ENCODE measurements at places on chromosomes 3 and 15.
A peak's percentile ranks its signal among the peaks of the same experiment; 100 is the strongest.

DNA sequence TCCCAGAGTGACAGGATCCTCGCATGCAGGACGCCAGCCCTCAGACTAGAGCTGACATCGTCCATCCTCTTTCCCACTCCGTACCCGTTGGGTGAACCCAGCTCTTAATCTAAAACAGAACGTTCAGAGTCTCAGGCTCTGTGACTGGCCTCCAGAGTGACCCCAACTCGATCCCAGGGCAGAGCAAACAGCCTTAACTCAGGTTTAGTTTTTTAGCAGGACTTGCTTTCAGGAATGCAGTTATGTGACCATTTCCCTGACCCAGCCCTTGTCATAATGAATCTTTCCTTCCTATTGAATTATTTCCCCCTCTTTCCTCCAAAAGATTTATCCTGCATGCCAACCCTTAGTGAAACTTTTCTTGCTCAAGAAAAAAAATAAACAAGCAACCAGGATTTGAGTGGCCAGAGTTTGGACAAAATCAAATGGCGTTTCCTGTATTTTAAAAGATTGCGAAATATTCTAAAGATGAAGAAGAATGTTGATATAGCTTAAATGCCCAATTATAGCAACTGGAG, 47.8 kb upstream of the RARB start:
- no peaks in the 10 kb centered on the region for H3K27me3 ChIP-seq
- no peaks in the 10 kb centered on the region for H3K36me3 ChIP-seq
- no peaks in the 10 kb centered on the region for H3K4me1 ChIP-seq

GRCh38 chr15:70582143-70582945, 181.0 kb downstream of the UACA start:
- no peaks in the 10 kb centered on the region for H3K36me3 ChIP-seq
- H3K4me1 ChIP-seq, result no peaks in the 10 kb centered on the region
- DNase-seq, result no peak
- H3K4me3 ChIP-seq, result no peak overlapping the region
- H3K27ac ChIP-seq, result no peak overlapping the region

DNA sequence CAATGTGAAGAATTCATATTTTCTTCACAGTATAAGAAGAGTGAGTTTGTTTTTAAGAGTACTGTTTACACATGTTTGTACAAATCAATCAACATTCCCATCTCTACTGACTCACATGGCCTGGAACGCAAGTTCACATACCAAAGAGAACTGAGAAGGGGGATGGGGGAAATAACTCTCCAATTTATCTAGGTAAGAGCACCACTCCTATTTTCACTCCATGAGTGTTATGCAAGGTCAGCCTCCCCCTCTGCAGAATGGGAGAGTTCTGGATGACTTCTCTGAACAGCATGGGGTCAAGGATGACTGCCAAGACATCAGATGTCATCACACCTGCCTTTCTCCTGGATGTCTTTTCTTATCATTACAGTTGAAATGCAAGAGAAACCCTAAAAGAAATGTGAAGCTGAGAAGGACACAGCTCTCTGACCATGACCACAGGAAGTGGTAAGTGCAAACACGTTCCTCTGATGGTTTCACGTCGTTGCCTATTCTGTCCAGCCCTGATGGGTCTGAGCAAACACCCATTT, 95.2 kb downstream of the SEMA6D start:
- H3K27me3 ChIP-seq, result no peaks in the 10 kb centered on the region
- DNase-seq, result no peak
- no peak overlapping the region for H3K27ac ChIP-seq
- no peak overlapping the region for H3K4me3 ChIP-seq
- no peaks in the 10 kb centered on the region for H3K36me3 ChIP-seq

DNA sequence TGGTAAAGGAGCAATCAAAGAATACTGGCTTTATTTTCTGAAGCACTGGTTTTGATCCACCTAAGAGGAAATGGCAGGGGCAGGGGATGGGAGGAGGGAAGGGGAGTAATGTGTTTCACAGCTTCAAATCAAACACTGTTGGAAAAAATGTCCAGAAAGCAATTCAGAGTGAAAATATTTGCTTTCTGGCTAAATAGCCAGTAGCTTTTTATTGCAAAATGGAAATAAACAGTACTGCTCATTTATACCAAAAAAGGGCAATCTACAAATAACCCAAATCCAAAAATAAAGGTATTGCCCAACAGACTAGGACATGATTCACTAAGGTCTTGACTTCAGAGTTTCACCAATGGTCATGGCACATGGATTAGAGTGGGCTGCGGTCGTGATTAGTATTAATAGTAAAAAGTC, 279.3 kb upstream of the THBS1 start:
- peak overlapping the region; percentile 52 for H3K27ac ChIP-seq
- no peak overlapping the region for H3K4me3 ChIP-seq
- no peaks in the 10 kb centered on the region for H3K4me1 ChIP-seq
- H3K36me3 ChIP-seq, result no peaks in the 10 kb centered on the region
- DNase-seq, result no peak
- H3K27me3 ChIP-seq, result no peaks in the 10 kb centered on the region

GRCh38 chr3:30350011-30350410, 256.4 kb upstream of the TGFBR2 start:
- H3K4me3 ChIP-seq, result no peak overlapping the region
- H3K27ac ChIP-seq, result no peak overlapping the region
- peaks cover 40% of the 10 kb centered on the region for H3K4me1 ChIP-seq
- no peaks in the 10 kb centered on the region for H3K36me3 ChIP-seq
- DNase-seq, result no peak

DNA sequence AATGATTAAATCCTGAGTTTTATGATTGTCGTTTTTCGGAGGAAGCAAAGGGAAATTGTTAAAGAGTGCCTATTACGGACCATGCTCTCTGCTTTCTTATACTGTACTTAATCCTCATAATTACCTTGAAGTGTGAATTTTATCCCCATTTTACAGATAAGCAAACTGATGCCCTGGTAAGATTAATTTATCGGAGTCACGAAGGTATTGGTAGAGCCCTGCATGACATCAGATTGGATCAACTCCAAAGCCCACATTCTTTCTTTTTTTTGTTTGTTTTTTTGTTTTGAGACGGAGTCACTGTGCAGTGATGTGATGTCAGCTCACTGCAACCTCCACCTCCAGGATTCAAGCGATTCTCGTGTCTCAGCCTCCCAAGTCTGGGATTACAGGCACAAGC, 1.6 kb upstream of the GNB4 start:
- H3K27ac ChIP-seq, result peak overlapping the region; percentile 99
- H3K27me3 ChIP-seq, result no peaks in the 10 kb centered on the region
- H3K4me3 ChIP-seq, result no peak overlapping the region
- no peaks in the 10 kb centered on the region for H3K4me1 ChIP-seq
- no peak for DNase-seq

- no peak overlapping the region for H3K4me3 ChIP-seq
- H3K27me3 ChIP-seq, result no peaks in the 10 kb centered on the region
- H3K27ac ChIP-seq, result no peak overlapping the region
- H3K36me3 ChIP-seq, result no peaks in the 10 kb centered on the region
- no peak for DNase-seq
- no peaks in the 10 kb centered on the region for H3K4me1 ChIP-seq
Measured at GRCh38 chr3:87004883-87005282, 13.9 kb upstream of the VGLL3 start.

DNA sequence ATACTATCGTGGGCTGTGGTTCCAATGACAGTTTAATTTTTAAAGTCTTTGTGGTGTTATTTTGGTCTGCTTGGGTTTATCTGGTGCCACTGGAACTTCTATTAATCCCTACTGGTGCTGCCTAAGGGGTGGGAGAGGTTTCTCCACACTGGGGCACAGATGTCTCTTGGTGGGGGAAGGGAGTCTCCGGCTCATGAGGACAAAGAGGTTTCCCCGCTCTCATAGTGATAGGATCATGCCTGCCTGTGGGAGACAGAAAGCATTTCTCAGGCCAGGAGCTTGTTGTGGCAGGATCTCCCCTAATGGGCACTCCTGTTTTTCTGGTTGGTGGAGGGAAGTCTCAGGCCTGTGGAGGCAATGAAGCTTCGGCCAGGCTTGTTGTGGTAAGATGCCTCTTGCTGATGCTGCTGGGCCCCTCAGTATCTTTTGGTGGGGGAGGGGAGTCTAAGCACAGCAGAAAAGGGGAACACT, 84.3 kb upstream of the THRB start:
- no peak for DNase-seq
- H3K36me3 ChIP-seq, result no peaks in the 10 kb centered on the region
- no peak overlapping the region for H3K27ac ChIP-seq
- no peak overlapping the region for H3K4me3 ChIP-seq

DNA sequence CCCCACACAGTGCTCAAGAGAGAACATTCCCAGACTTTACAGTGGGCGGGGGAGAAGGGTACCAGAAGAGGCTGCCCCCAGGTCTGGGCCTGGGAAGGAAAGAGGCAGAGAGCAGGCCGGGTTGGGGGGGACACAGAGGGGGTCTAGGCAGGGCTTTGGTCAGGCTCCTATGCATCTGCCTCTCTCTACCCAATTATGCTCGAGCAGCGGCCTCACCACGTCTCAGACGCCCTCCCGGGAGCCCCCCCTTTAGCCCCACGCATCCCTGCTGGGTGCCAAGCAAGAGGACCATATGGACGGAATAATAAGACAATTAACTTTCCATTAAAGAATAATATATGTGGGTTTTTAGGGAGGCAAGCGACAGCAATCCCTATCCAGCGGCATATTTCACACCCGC, 32.8 kb downstream of the CACNA2D2 start:
- no peaks in the 10 kb centered on the region for H3K4me1 ChIP-seq
- H3K27me3 ChIP-seq, result no peaks in the 10 kb centered on the region
- H3K36me3 ChIP-seq, result no peaks in the 10 kb centered on the region

- H3K36me3 ChIP-seq, result peaks cover 3% of the 10 kb centered on the region
- no peak for DNase-seq
- no peak overlapping the region for H3K4me3 ChIP-seq
- H3K4me1 ChIP-seq, result no peaks in the 10 kb centered on the region
Measured at GRCh38 chr3:49916686-49917085, 12.9 kb downstream of the MON1A start.

GRCh38 chr3:42025370-42026138, 63.7 kb upstream of the ULK4 start:
- H3K4me1 ChIP-seq, result peaks cover 34% of the 10 kb centered on the region
- peak overlapping the region; percentile 71 for H3K27ac ChIP-seq
- peak overlapping the region; percentile 39 for H3K4me3 ChIP-seq
- DNase-seq, result peak; percentile 86

DNA sequence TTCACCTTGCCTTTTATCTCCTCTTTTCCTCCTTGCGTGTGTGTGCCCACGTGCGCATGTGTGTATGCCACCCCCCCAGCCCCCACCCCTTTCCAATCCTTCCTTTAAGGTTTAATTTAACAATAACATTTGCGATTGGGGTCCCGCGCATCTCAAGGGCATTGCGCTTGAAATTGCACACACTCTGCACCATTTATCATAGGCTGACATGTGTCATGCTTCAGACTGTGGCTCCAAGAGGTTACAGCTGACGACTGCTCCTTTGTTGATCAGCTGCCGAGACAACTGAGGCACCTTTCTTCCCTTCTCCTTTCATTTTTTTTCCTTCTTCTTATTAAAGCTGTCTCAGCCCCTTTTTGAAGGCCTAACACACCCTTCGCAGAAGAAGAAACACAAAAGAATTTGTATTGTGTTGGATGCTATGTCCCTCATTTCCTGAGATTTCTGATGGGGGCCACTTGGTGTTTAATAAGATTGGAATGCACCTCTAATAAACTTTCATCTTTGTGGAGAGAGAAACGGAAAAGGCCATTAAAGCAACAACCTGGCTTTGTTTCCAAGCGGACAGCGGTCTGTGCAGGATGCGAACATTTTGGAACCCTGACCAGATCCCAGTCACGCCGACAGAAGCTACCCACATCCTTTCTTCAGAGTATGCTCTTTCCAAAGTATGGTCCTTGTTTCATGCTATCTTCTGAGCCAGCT, 470.1 kb downstream of the MCTP2 start:
- no peaks in the 10 kb centered on the region for H3K27me3 ChIP-seq
- no peak for DNase-seq
- H3K4me3 ChIP-seq, result no peak overlapping the region
- no peak overlapping the region for H3K27ac ChIP-seq

- DNase-seq, result no peak
- no peaks in the 10 kb centered on the region for H3K36me3 ChIP-seq
- H3K4me3 ChIP-seq, result no peak overlapping the region
- H3K27me3 ChIP-seq, result no peaks in the 10 kb centered on the region
Measured at GRCh38 chr15:100762289-100762688, 117.3 kb upstream of the ALDH1A3 start.

DNA sequence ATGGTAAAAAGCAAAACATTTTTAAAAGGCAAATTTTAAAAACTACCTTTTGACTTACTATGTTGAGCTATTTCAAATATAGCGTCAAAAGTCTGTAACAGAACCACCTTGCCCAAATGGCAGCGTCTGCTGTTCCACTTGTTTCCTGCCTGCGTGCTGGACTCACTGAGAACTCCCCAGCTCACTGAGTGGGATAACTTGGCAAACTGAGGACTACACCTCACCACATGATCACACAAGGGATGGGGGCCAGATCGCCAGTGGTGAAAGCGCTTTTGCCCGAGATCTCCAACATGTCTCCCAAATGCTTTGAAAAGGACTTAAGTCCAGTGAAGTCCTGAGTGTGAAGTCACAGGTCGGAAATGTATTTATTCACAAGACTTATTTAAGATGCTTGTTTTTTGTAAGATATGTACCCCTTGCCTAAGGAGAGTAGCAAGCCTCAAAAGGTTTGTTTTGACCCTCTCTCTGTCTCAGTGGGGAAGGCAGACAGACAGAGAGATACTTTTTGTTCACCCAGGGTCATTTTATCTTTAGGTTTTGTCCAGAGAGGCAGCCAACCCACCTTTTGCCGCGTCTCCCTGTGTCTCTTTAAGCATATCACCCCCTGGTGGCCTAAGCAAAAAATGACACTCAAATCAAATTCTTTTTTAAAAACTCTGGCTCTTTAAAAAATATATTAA, 192.6 kb downstream of the PDZRN3 start:
- no peaks in the 10 kb centered on the region for H3K36me3 ChIP-seq
- DNase-seq, result no peak
- H3K27me3 ChIP-seq, result no peaks in the 10 kb centered on the region
- no peak overlapping the region for H3K27ac ChIP-seq
- H3K4me3 ChIP-seq, result no peak overlapping the region

- no peak overlapping the region for H3K27ac ChIP-seq
- H3K4me3 ChIP-seq, result no peak overlapping the region
- H3K27me3 ChIP-seq, result no peaks in the 10 kb centered on the region
- H3K36me3 ChIP-seq, result no peaks in the 10 kb centered on the region
- no peaks in the 10 kb centered on the region for H3K4me1 ChIP-seq
Measured at GRCh38 chr3:128559486-128560225, 66.7 kb upstream of the GATA2 start.

- DNase-seq, result no peak
- H3K4me1 ChIP-seq, result no peaks in the 10 kb centered on the region
- H3K36me3 ChIP-seq, result peaks cover 7% of the 10 kb centered on the region
- H3K4me3 ChIP-seq, result no peak overlapping the region
Measured at GRCh38 chr3:184846496-184846895, 34.5 kb downstream of the VPS8 start.

DNA sequence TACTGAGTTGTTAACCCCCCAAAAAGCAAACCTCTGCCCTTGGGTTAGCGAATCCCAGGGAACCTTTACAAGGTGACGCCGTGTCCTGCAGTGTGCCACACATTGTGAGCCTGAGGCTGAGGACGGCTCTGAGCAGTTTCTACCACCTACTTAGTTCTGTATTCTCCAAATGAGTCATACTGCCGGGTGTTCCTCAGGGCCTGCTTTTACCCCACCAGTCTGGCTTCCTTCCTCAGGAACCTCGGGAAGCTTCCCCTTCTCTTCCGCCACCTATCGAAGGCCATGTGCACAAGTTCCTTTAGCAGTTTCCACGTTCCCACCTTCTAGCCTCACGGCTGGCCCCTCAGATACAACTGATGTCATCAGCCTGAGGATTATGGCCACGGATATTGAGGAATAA, 384.0 kb upstream of the TPM1 start:
- H3K27me3 ChIP-seq, result no peaks in the 10 kb centered on the region
- H3K36me3 ChIP-seq, result peaks cover 63% of the 10 kb centered on the region
- DNase-seq, result no peak
- no peaks in the 10 kb centered on the region for H3K4me1 ChIP-seq
- no peak overlapping the region for H3K4me3 ChIP-seq

GRCh38 chr3:112355307-112355687, 22.3 kb downstream of the CD200 start:
- no peaks in the 10 kb centered on the region for H3K27me3 ChIP-seq
- no peaks in the 10 kb centered on the region for H3K4me1 ChIP-seq
- no peak for DNase-seq
